ENCODE measurements at places on chromosomes 7 and 10. TPM values are rescaled to one million over a fixed set of nuclear protein-coding genes. Genes with fewer than 3 reads are reported as not detected.

The VPS50 gene
- 32.0 TPM for total RNA-seq

The PPP1R3C gene
- total RNA-seq = 8.8 TPM

The METTL2B gene
- 20.7 TPM for total RNA-seq

The TMEM229A gene
- not detected for total RNA-seq

The ADCY1 gene
- 2.7 TPM for total RNA-seq

The CYP2E1 gene
- 3.2 TPM for total RNA-seq

The FOXI2 gene
- total RNA-seq = 0.37 TPM

The CCDC172 gene
- total RNA-seq = not detected

The TRIM73 gene
- 2.4 TPM for total RNA-seq

The TMEM273 gene
- total RNA-seq = 26.7 TPM

The SPDYE9 gene
- total RNA-seq = not detected

The ADAM12 gene
- 0.98 TPM for total RNA-seq

Data from spleen (tissue), 13 donors.